ENCODE measurements at places on chromosomes 7 and 10.

GRCh38 chr10:79552143-79552542 lies 8.1 kb downstream of the SFTPA2 start:
- DNase-seq = no peak

GRCh38 chr7:83476511-83477050 lies 172.4 kb downstream of the SEMA3E start:
- no peak for DNase-seq

DNA sequence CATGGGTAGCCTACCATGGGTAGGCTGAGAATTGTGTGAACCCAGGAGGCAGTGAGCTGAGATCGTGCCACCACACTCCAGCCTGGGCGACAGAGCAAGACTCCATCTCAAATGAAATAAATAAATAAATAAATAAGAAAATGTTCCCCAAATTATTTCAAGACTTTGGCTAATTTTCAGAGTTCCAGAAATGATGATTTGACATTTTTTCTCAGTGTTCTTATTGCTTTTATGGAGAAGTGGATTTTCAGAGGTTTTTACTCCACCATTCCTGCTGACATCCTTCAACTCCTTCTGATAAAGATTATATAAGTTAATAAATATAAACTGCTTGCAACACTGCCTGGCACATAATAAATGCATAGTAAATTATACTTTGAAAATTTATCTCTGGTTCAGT lies 80.4 kb upstream of the PRKCQ start:
- no peak for DNase-seq

DNA sequence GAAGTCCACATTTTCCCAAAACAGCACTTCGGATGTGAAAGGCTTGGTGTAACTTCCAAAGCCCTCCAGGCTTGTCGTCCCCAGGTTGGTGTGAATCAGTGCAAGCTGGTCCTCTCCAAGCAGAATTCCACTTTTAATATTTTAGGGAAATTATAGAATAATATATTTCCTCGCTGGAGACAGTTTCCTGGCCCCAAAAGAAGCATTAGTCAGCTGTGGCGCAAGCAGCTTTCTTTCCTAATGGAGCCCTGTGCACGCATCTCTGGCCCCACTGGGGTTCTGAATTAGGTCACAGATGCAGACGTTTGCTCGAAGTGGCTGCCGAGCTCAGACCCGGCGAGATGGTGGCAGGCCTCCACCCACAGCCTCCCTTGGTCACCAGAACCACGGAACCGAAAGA lies 33.3 kb upstream of the MNX1 start:
- no peak for DNase-seq

DNA sequence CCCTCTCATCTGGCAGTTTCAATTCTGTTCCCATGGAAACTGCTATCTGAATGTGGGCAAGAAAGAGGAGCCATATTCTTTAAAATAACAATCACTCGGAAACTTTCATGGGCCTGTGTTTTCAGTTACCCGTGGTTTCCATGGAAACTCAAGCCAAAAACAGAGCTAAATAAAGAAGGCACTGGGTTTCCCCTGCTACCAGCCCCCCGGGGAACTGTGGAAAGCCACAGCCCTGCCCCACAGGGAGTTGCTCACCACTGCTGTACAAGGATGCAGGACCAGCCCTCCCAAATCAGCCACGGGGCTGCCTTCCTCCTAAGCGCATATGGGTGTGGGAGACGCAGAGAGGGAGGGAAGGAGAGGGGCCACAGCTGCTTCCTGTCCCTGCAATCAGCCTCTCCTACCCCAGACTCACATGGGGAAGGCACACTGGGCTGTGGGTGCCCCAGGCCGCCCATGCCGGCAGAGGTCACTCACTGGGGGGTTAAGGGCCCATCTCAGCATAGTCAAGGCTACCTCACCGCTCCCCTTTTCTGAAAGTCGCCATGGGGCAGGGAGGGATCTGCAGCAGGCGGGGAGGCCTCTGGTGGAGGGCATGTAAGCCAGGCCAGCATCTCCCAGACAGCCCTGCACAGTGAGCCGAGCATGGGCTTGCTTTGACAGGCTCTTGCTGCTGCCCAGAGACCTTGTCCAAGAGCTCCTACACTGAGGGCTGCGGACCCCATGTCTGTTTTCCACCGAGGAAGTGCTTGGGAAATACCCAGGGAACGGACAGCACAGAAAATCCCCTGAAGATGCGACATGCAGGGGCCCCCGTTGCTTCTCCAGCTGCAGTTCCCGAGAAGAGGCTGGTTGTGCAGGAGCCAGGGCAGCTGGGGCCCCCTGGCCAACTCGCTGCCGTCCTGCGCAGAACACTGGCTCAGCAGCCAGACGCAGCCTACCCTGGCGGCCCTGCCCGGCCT lies 157.3 kb upstream of the PPP2R2D start:
- DNase-seq = no peak

DNA sequence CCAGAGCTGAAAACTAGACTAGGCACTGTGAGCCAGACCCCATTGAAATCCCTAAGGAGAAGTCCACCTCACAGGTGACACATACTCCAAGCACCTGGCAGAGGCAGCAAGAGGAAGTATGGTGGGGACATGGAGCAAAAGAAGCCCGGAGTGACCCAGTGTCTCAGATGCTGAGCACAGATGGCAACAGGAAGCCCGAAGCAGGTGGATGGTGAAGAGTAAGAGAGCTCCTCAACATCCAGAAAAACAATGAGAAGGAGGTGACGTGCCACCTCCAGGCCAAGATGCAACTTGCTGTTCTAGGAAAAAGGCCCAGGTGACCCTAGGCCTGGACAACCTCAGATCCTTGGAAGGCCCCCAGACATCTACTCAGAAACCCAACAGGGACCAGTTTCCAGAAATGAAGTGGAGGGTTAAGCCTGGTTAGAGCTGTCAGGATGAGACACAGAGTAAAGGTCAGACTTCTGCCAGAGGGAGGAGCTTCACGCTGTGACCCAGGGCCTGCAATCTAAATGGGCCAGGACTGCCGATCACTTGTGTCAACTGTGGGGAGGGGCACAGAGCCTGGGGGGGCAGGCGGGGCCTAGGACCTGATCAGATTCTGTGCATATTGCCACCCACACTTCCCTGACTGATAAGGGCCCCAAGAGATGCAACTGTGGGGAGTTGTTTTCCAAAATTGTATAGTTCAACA lies 2.4 kb upstream of the COBL start:
- DNase-seq = peak; percentile 68

DNA sequence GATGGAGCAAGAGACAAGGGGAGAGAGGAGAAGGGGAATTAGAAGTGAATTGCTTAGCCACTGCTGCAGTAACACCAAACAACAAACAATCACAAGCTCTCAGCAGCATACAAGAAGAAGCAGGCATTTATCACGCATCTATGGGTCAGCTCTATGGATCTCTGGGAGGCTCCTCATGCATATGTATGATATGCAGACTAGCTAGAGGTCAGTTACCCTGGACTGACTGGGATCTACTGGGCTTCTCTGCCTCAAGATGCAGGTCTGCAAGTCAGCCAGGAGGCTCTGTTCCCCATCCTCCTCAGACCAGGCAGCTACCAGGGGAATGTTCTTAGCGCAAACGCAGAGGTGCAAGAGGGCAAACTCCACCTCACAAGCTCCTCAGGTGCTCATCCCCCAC lies 64.7 kb upstream of the SEM1 start:
- no peak for DNase-seq

DNA sequence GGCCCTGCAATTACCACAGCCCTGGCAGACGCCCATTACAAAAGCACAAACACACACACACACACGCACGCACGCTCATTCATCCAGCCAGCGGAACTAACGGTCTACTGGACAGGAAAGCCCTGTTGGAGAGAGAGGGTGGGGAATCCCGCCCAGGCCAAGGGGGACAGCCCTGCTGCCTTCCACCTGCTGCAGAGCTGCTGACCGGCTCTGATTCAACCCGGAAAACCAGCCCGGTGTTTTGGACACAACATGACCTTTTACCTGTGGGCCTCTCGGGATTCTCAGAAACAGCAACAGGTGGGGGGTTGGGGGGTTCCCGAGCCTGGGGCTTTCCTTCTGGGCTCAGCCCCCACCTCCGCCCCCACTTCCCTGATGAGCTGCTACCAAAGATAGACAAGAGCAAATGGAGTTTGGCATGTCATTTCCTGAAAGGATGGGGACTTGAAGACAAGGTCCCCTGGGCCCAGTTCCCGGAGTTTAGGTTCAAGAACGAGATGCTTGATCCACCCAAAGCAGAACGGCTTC lies 18.5 kb upstream of the SERPINE1 start:
- DNase-seq = no peak

GRCh38 chr7:140326116-140326928 lies 72.0 kb downstream of the SLC37A3 start:
- peak; percentile 56 for DNase-seq

- no peak for DNase-seq
These were observed 192.4 kb downstream of the BAMBI start for GRCh38 chr10:28869606-28870201.

- no peak for DNase-seq
These were observed 99.3 kb downstream of the CFAP58 start for GRCh38 chr10:104452977-104453376.

- no peak for DNase-seq
These were observed 532.2 kb upstream of the CNTNAP2 start for GRCh38 chr7:145584401-145584800.

DNA sequence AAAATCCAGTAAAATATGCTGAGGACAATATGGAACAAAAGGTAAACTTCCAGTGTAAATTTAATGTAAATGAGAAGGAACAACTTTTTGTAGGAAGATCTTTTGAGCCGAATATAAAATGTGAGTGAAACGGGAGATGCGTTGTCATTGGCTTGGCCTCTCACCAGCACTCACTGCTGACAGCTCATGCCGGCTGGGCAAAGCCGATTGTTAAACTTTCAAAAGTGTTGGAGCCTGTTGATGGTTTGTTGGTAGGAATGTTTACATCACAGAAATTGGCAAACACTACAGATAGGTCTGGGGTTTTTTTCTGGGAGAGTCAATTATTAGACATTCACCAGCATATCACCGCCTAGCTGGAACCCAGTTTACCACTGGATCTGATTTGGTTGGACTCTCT lies 6.1 kb downstream of the PSTK start:
- no peak for DNase-seq

- peak; percentile 81 for DNase-seq
These were observed 10.6 kb upstream of the GRB10 start for GRCh38 chr7:50793120-50793946.

DNA sequence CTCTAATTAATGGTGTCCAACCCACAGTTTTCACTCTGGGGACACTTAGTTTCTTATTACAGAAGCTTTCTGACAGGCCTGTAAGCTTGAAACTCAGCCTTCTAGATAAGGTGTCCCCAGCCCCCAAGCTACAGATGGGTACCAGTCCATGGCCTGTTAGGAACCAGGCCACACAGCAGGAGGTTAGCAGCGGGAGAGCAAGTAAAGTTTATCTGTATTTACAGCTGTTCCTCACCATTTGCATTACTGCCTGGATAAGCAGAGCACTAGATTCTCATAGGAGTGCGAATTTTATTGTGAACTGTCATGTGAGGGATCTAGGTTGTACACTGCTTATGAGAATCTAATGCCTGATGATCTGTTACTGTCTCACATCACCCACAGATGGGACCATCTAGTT lies 93.7 kb downstream of the TMEM26 start:
- no peak for DNase-seq

GRCh38 chr7:106424476-106425016 lies 139.8 kb upstream of the NAMPT start:
- no peak for DNase-seq

DNA sequence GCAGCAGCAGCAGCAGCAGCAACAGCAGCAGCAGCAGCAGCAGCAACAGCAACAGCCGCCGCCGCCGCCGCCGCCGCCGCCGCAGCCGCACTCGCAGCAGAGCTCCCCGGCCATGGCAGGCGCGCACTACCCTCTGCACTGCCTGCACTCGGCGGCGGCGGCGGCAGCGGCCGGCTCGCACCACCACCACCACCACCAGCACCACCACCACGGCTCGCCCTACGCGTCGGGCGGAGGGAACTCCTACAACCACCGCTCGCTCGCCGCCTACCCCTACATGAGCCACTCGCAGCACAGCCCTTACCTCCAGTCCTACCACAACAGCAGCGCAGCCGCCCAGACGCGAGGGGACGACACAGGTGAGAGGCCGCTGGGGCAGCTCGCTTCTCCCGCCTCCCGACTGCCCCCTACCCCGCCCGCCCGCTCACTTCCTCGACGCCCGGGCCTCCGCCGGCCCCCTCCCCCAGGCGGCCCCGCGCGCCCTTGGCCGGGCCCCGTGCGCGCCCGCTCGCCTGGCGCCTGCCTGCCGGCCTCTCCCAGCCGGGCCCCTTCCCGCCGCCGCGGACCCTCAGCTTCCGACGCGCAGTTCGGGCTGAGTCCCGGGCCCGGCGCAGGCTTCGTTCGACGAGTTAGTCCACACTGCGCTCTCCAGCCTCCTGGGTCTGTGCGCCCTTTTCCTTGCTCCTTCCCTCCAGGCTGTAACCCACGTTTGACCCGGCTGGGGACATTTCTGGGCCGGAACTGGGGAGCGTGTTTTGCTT lies 882 bp downstream of the DLX6 start:
- DNase-seq = peak; percentile 82

- DNase-seq = no peak
These were observed 14.1 kb upstream of the SOSTDC1 start for GRCh38 chr7:16479591-16479990.

DNA sequence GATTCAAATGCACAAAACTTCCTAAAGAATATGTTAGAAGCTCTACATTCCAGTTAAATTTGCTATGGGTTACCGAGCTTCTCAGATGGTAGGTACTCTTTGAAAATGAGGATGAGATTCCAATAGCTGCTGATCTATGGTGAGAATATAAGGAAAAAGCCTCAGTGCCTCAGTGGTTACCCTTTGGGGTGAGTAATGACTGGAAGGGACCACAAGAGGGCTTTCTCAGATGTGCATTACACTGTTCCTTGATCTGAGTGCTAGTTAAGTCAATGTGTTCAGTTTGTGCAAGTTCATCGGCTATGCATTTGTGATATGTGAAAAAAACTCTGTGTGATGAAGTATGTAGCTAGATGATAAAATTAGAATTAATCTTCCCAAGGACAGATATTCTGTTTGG lies 3.5 kb downstream of the NRCAM start:
- peak; percentile 44 for DNase-seq

- DNase-seq = peak; percentile 86
These were observed 2.9 kb upstream of the HMX3 start for GRCh38 chr10:123132576-123133477.

GRCh38 chr7:134948736-134949135 lies 37.6 kb upstream of the AGBL3 start:
- DNase-seq = peak; percentile 49

- no peak for DNase-seq
These were observed 37.3 kb upstream of the LEP start for GRCh38 chr7:128203710-128204214.

DNA sequence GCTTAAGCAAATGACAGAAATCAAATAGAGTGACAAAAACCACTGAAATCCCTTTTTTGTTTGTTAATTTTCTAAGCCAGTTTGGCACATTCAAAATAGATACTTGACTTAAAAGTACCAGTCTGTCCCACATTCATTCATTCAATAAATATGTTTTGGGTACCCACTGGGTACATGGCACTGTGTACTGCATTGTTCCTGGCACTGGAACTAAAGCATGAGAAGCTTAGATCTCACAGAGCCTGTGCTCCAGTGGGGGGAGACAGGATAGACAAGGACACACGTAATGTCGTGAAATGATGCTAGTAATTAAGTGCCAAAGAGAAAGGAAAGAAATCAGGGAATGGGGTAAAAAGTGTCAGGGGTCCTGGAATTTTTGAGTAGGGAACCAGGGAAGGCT lies 13.0 kb downstream of the MTURN start:
- no peak for DNase-seq

GRCh38 chr7:146875981-146876380 lies 759.4 kb downstream of the CNTNAP2 start:
- no peak for DNase-seq

- DNase-seq = no peak
These were observed 425.9 kb downstream of the LRMDA start for GRCh38 chr10:75857269-75857846.

Data from Caco-2 (cell line).